ENCODE measurements at places on chromosomes 2 and 18. TPM values are rescaled to one million over a fixed set of nuclear protein-coding genes. Genes with fewer than 3 reads are reported as not detected.

GRHL1 gene
- total RNA-seq: 0.85 TPM

CCDC141 gene
- not detected for total RNA-seq

POTEE gene
- total RNA-seq: 0.06 TPM

ARL4C gene
- 55.9 TPM for total RNA-seq

KCNJ13 gene
- total RNA-seq: not detected

ANKRD29 gene
- total RNA-seq: 17.4 TPM
